Stimulated activated CD4-positive, alpha-beta T cell treated with anti-CD3 and anti-CD28 coated beads, Interleukin-4, amount 100 ng/mL, for 4 hours (primary cell): ENCODE measurements at places on chromosomes 5 and 9.

GRCh38 chr9:37509536-37509935 lies 23.8 kb downstream of the POLR1E start:
- no peak for DNase-seq

- no peak for DNase-seq
Measured at GRCh38 chr5:107820429-107820828, 149.7 kb upstream of the EFNA5 start.

GRCh38 chr9:37730256-37730655 lies 23.3 kb upstream of the TRMT10B start:
- no peak for DNase-seq

DNA sequence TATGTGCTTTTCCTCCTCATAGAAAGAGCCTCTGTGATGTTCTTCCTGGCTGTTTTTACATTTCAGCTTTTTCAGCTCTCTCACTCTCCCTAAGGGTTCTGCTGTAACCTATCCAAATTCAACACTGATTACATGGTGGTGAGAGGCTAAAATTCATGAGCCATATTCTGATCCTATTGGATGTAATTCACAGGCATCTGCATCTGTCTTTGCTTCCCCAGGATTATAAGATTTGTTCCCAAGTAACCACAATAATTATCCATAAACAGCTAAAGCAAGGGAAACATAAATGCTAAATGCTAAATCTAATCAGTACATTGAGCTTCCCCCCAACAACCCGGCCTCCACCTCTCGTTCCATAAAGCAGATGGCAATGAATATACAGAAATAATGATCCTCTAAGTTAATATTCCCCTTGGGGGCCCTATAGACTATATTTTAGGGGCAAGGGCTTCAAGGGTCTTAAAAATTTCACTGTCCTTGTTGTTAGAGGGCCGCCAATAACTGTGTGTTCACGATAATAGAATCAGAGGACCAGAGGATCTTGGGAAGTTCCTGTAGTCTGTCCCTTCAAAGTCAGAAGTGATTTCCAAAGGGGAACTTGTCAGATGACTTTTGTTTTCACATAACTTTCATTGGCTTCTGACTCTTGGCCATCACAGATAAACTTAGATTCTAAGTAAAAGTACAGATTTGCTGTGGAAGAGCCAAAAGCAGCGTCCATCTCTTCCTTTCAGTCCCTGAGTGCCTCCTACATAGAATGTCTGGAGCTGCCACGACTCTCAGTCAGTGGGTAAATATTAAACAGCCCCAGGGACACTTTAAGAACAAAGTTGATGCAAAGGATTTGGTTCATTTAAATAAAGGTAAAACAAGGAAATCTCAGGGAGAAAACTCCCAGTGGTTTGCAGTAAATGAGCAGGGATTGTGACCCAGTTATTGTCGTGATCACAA lies 125.6 kb downstream of the ALDH1A1 start:
- no peak for DNase-seq

- DNase-seq = no peak
Measured at GRCh38 chr5:174294891-174295620, 249.6 kb downstream of the NSG2 start.

DNA sequence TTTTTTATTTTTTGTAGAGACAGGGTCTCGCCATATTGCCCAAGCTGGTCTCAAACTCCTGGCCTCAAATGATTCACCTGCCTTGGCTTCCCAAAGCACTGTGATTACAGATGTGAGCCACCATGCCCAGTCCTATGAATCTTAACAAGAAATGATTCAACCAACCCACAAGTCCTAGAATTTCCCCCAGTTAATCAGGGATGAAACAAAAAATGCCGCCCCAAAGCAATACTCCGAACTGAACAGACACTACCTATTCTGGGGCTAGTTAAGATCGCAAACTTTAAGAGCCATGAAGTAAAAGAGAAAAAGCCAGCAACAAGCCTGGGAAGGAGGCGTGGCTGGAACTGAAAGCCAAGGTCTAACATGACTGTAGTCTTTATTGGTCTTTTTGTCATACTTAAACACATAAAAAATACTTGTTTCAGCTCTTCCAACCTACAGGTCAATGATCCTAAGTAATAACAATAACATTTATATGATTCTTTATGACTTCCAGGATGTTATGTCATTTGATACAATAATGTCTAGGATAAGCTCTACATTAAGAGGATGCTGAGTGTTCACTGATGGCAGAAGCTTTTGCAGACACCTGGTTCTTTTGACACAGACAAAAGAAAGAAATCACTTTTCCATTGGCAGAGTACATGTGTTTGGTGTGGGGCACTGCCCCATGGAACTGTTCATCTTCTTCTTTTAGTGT lies 361.1 kb upstream of the TLE4 start:
- DNase-seq = no peak

GRCh38 chr5:20145240-20145639 lies 157.2 kb upstream of the CDH18 start:
- no peak for DNase-seq

DNA sequence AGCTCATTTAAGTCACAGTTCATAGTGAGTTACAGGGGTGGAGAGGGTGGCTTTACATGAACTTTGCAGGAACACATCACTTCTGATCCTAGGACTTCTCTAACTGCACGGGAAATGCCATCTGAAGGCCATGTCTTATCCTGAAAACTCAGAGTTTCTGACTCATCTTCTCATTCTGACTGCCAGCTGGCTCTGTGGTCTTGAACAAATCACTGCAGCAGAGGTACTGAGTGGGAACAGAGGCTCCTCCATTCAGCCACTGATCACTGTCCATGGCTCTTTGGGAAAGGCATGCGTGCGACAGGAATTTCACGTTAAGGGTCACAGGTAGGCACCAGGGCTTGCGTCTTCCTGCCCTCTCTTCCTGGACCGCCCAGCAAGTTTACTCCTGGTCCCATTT lies 114.6 kb upstream of the LRRTM2 start:
- DNase-seq = no peak

- DNase-seq = no peak
Measured at GRCh38 chr9:119078015-119078414, 291.2 kb downstream of the BRINP1 start.

GRCh38 chr9:125851979-125852378 lies 104.8 kb downstream of the PBX3 start:
- no peak for DNase-seq

- DNase-seq = no peak
Measured at GRCh38 chr5:55714339-55714738, 2.2 kb upstream of the SLC38A9 start.

GRCh38 chr9:98009936-98010335 lies 26.8 kb downstream of the ANP32B start:
- DNase-seq = no peak

- peak; percentile 35 for DNase-seq
Measured at GRCh38 chr5:42993516-42994245, 46.4 kb downstream of the ANXA2R start.

- DNase-seq = peak; percentile 5
Measured at GRCh38 chr5:39716532-39717028, 291.8 kb upstream of the DAB2 start.

DNA sequence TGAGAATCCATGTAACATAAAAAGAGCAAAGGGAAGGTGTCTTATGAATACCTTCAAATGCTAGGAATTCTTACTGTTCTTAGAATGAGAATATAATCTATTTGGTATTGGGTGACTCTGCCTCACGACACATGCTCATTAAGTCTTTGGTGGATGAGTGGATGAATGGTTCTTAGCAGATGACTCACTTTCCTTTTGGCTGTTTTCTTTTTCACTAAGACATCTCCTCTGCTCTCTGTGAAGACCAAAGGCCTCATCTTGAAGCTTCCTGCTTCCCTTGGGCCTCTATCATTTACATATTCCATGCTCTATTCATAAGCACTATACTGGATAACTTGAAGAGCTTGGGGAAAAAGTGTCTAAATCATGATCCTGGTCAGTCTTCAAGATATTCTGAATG lies 468.1 kb downstream of the SPATA31D1 start:
- no peak for DNase-seq

GRCh38 chr9:137666955-137667670 lies 48.3 kb downstream of the EHMT1 start:
- DNase-seq = no peak

DNA sequence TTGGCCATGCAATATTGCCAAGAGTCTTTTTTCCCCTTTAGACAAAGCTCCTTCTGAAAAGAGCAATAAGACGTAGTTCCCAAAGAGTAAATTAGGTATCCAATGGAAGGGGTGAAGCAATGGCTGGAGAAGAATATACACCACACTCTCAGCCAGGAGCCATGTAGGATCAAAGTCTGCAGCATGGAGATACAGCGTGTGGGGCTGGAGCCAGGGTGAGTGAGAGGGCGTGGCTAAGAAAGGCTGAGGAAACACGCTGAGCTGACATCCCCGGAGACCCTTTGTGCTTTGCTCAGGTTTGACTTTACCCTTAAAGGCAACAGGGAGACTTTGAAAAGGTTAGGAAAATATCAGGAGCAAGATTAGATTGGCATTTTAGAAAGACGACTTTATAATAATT lies 87.1 kb upstream of the ELL2 start:
- DNase-seq = no peak

- DNase-seq = no peak
Measured at GRCh38 chr9:100472268-100472667, 681 bp upstream of the TMEFF1 start.

DNA sequence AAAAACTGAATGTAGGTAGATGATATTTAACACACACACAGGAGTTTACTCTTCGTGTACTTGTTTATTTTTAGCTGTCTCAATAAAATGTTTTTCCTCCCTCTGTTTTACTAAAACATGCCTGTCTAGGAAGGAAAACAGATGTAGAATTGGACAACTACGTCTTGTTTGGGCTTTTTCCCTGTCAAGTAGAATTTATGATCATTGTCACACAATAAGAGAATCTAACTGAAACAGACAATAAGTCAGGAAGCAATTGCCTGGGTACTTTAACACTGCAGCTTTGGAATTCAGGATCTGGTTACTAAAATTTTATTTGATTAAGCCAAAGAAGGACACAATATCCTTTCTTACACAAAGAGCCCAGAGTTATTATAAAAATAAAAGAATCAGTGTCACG lies 164.2 kb downstream of the ZDHHC21 start:
- DNase-seq = no peak

GRCh38 chr5:14465116-14465515 lies 116.5 kb upstream of the OTULINL start:
- DNase-seq = no peak

- DNase-seq = no peak
Measured at GRCh38 chr5:162512935-162513565, 445.5 kb downstream of the GABRG2 start.

DNA sequence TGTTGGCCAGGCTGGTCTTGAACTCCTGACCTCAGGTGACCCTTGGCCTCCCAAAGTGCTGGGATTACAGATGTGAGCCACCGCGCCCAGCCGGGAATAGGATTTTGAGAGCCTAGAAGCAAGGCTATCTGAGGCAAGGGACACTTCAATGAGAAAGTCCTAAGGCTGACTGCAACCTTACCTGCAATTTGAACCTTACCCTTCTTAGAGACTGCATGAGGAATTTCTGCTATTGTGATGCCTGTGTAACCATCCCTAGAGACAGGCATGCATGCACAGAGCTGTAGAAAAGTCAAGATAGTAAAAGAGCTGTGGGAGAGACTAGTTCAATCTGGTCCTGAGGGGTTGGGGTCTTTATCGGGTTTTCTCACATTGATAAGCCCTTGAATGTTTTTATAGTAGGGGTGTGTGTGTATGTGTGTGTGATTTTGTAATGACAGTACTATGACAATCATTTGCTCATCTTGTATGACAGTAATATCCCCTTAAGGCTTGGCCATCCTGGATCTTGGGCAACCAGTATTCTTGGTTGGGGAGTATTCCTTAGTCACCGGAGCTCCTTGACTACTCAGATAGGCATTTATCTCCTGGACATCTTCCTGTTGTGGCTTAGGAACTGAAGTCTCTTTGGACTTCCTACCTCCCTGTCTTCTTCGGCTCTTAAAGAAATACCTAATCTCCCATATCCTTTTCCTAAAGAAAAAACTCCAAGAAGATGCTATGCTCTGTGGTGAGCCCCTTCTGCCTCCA lies 11.2 kb downstream of the DNAJB5 start:
- DNase-seq = no peak

DNA sequence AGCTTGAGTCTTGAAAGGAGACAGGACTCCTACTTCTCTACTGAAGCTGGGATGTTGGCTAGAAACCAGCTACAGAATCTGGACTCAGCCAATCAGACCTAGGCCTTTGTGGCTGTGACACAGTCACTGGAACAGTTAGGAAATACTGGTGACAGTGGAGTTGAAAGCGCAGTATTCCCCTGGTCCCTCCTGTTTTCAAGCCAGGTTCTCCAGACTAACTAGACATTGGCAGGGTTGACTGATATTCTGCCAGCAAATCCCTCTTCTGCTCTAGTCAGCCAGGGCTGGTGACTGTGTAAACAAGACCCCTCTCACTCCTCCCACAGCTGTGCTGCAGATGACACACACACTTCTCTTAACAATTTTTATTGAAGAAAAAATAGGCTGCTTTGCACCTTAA lies 8.7 kb downstream of the SHROOM1 start:
- DNase-seq = no peak

GRCh38 chr9:7089406-7090193 lies 331.8 kb downstream of the KDM4C start:
- no peak for DNase-seq

- no peak for DNase-seq
Measured at GRCh38 chr9:4828761-4829160, 36.0 kb downstream of the RCL1 start.

- DNase-seq = no peak
Measured at GRCh38 chr5:138662599-138662998, 87.4 kb upstream of the HSPA9 start.

- DNase-seq = no peak
Measured at GRCh38 chr9:98164912-98165311, 27.5 kb downstream of the CORO2A start.

DNA sequence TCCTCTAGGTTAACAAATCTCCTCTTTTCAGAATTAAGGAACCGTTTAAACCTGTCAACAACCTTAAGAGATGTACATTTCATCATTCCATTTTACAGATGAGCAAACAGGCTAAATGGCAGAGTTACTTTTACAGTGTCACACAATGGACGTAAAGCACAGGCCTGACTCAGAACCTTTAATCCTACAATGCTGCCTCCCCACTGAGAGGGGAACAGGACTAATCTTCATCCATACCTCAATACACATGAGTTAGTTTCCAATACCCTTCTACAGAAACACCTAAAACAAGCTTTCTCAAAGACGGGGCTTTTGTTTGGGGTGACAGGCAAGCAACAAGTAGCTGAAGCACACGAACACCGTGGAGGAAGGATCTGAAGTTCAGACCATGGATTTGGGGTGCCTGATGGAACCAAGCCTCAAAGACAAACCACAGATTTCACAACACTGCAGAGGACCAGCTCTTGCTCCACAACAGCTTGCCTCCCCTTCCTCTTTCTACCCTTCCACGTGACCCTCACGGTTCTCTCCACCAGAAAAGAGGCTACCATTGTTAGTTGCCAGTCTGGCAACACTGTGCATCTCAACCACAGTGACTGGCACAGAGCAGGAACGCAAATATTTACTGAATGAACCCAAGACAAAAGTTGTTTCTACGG lies 1.8 kb downstream of the RNF130 start:
- DNase-seq = no peak

- DNase-seq = no peak
Measured at GRCh38 chr5:98570661-98571191, 202.7 kb upstream of the RGMB start.
